ENCODE measurements at places on chromosomes 2 and 18.

- no peak for DNase-seq
Measured at GRCh38 chr18:6648581-6648980, 80.9 kb upstream of the ARHGAP28 start.

GRCh38 chr2:109280804-109281203 is 151.8 kb downstream of the SH3RF3 start:
- no peak for DNase-seq

DNA sequence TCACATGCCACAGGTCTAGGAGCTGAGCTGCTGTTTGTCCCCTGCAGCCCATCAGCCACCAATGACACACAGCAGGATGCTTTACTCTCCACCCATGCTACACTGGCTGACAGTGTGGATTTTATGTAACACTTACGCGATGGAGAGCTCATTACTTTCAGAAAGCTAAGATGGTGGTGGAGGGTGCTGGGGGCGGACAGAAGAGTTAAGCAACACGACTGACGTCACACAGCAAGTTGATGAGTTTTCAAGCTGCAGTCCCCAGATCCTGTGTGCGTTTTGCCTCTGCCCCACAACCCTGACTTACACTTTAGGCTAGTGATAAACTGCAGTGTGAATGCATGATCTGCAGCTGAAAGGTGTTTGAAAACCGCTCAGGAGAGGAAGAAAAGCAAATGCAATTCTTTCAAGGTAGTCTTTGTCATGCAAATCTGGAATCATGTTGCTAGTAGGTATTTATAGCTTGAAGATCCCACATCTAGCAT is 42.4 kb downstream of the MRPS5 start:
- no peak for DNase-seq

GRCh38 chr2:19547321-19547720 is 188.9 kb upstream of the OSR1 start:
- no peak for DNase-seq

DNA sequence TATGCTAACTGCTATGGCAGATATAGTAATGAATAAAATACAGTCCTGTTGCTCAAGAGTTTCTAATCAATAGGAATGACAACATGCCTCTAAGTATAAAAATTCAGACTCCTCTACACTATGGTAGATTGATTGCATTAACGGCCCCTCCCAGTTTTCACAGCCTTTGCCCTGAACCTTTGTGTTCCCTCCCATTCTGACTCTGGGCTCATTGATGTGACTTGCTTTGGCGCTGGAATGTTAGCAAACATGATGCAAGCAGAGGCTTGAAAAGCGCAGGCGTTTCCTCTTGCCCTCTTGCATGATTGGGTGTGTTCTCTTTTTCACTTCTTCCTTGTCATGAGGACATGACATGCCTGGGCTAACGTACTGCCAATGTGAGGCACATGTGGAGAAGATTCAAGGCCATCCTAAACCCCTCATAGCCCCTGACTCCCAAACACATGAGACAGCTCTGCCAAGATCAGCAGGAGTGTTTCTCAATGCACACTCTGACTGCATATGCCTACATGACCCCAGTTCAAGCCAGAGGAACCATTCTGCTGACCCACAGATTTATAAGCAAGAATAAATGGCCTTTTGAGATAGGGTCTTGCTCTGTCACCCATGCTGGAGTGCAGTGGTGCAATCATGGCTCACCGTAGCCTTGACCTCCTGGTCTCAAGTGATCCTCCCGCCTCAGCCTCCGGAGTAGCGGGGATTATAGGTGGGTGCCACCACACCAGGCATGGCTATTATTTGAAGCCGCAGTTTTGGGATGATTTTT is 49.7 kb upstream of the CD28 start:
- no peak for DNase-seq

- peak; percentile 18 for DNase-seq
Measured at GRCh38 chr2:15042801-15043217, 410.3 kb downstream of the LRATD1 start.

DNA sequence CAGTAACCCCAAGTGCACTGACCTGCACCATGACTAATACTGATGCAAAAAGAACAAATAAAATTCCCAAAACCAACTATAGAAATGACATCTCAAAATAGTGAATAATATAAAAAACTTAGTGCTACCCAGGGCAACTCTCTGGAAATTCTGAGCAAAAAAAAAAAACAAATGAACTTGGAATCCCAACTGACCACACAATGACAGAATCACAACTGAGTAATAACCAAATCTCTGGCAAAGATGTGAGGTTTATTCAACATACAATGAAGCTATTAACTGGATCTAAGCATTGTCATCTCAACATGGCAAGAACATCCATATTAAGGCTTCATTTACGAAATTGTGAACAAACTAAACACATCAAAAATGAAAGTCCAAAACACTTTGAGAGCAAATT is 22.7 kb downstream of the EXOC6B start:
- no peak for DNase-seq

DNA sequence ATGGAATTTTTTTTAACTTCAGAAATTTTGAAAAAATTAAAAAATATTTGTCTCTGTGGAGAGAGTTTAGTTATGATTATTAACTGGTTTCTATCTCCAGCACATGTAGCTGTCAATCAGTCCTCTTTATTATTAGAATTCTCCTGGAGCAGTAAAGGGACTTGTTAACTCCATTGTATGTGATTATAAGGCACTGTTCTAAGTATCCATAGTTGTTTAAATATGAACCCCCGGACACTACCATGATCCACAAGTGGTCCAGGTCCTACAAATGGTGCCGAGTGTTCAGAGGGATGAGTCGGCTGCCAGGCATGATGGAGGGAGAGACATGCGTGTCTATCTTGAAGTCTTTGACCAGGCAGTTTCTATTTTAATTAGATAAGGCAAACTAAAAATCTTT is 492 bp downstream of the CHRNA1 start:
- no peak for DNase-seq

GRCh38 chr2:7625392-7626138 is 708.4 kb downstream of the RNF144A start:
- DNase-seq, result no peak

- no peak for DNase-seq
Measured at GRCh38 chr2:105391058-105391627, 7.7 kb downstream of the FHL2 start.

DNA sequence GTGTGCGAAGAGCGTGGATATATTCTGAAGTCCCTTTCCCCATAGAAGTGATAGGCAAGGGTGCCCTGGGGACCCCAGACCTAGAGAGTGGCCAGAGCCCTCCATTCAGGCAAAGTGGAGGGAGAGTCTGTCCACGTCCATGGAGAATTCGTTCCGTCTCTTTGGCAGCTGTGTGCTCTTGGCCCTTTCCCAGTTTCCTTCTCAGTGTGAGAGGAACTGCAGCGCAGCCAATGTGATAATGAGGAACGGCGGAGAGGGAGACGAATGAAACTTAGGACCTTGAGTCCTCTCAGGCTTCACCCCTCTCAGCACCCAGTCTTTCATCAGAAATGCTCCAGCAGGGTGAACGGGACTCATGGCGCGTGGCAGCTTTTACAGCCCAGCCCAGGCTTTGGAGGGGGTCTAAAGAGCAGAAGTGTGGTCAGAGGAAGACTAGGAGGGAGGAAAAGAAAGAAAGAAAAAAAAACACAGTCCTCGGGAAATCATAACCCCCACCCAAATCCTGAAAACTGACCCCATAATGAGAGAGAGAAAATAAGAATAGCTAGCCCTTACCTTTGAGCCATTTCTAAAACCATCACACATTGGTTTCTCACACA is 95.0 kb upstream of the RIOK3 start:
- DNase-seq, result no peak

- DNase-seq, result no peak
Measured at GRCh38 chr2:37622450-37623100, 48.9 kb downstream of the CDC42EP3 start.

- no peak for DNase-seq
Measured at GRCh38 chr2:157427922-157428303, 16.0 kb downstream of the CYTIP start.

All from hepatic stellate cell (primary cell).